ENCODE measurements at places on chromosomes 7 and 10.

- no peak for DNase-seq
These were observed 53.7 kb downstream of the CCDC6 start for GRCh38 chr10:59852670-59853069.

DNA sequence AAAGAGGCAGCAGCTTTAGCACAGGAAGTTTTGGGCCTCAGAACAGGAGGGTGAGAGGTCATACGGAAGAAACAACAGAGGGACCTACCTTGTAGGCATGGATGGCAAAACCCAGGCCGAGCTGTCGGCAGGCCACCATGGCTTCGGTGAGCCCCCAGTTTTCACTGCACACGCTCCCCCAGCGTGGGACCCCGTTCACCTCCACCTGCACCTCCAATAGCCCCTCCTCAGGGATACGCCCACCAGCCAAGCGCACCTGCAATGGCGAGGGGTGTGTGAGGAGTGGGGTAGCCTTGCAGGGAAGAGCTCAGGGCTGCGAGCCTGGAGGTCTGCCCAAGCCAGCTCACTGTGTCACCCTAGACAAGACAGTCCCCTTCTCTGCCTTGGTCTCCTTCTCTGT, 11.3 kb downstream of the LOXL4 start:
- DNase-seq = no peak

- DNase-seq = no peak
These were observed 5.0 kb upstream of the CCM2 start for GRCh38 chr7:44994877-44995554.

DNA sequence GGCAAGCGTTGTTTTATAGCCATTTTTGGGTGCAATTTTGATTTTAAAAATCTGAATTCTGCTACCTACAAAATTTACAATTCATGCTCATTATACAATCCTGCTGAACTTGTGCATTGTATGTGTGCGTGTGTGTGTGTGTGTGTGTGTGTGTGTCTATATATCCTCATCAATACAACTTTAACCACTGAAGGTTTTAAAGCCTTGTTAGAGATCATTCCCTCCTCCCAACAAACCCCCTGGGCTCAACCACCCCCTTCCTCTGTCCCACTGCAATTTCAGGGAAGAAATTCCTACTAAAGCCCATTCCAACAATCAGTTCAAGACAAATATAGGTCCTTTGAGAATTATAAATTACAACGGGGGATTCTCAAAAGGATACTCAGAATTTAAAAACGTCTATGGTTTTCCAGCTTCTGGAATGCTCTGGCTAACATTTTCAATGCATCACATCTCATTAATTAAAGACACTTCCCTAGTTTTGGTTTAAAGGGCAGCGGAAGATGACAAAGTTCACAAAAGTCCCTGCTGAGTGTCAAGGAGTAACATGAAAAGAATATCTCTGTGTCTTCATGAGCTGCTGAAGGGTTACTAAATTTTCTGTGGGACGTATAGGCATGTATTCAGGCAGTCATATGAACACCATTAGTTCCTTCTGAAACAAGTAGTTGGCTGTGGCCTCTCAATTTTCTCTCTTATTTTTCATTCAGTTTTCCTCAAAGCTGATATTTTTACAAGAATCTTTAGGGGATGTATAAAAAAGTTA, 889 bp upstream of the SEMA3A start:
- DNase-seq = no peak

- DNase-seq = no peak
These were observed 26.1 kb downstream of the KLRG2 start for GRCh38 chr7:139457153-139457946.

DNA sequence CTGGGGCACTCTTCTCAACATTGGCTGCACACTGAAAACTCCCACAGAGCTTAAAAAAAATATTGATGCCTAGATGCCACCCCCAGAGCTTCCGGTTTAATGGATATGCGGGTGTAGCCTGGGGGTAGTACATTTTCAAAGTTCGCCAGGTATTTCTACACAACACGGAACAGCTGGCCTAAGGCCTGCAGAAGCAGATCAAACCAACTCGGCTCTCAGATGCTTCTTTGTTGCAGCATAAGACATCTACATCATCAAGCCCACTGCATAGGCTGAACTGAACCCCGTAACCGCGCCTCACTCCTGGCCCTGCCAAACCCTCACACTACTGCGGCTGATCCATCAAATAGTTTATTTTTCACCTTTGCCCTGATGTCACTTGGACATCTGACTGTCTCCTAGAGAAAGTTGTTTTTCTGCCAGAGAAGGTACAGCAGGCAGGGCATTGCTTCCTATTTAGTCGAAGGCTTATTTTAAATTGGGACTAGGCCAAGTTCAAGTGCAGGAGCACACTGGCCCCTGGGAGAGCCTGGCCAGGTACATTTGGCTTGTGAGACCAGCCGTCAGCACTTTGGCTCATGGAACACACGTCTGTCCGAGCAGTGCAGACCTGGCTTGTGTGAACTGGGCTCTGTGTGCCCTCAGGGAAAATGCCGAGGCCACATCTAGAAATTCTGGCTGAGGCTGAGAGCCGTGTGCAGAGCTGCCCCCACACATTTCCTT, 113.3 kb downstream of the TACC2 start:
- no peak for DNase-seq

GRCh38 chr7:130481898-130482297, 10.0 kb upstream of the MEST start:
- no peak for DNase-seq

DNA sequence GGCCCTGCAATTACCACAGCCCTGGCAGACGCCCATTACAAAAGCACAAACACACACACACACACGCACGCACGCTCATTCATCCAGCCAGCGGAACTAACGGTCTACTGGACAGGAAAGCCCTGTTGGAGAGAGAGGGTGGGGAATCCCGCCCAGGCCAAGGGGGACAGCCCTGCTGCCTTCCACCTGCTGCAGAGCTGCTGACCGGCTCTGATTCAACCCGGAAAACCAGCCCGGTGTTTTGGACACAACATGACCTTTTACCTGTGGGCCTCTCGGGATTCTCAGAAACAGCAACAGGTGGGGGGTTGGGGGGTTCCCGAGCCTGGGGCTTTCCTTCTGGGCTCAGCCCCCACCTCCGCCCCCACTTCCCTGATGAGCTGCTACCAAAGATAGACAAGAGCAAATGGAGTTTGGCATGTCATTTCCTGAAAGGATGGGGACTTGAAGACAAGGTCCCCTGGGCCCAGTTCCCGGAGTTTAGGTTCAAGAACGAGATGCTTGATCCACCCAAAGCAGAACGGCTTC, 18.5 kb upstream of the SERPINE1 start:
- DNase-seq = no peak

DNA sequence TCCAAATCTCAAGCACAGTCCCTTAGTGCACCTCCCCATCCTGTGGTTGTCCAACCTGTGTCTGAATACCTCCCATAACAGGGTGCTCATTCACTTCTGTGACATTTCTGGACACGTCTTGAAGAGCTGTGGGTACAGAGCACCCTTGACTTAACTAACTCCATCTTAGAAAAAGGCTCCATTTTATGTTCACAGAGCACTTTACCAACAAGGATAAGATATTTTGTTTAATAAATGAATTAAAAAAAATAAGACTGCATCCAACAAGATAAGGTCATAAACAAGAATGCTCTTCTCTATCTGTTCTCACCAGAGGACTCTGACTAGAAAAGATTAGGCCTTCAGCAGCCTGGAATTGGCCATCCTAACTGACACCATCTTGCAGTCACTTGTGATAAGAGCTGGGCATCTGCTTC, 335.2 kb upstream of the ZNF32 start:
- DNase-seq = no peak

DNA sequence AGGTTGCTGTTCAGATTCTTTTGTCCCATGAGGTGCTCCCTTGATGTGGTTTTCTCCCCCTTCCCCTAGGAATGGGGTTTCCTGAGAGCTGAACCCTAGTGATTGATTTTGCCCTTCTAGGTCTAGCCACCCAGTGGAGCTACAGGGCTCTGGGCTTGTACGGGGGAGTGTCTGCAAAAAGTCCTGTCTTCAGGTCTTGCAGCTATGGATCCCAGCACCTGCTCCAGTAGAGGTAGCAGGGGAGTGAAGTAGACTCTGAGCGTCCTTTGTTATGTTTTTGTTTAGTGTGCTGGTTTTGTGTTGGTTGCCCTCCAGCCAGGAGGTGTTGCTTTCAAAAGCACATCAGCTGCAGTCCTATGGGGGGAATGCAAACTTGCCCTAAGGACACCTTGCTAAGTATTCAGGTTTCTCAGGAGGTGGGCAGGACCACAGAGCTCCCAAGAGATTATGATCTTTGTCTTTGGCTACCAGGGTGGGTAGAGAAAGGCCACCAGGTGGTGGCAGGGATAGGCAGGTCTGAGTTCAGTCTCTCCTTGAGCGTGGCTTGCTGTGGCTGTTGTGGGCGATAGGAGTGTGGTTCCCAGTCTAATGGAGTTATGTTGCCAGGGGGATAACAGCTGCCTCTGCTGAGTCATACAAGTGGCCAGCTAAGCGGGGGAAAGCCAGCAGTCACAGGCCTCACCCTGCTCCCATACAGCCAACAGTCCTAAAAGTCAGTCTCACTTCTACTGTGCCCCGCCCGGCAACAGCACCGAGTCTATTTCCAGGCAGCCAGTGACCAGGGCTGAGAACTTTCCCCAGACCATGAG, 92.4 kb upstream of the JCAD start:
- DNase-seq = no peak

DNA sequence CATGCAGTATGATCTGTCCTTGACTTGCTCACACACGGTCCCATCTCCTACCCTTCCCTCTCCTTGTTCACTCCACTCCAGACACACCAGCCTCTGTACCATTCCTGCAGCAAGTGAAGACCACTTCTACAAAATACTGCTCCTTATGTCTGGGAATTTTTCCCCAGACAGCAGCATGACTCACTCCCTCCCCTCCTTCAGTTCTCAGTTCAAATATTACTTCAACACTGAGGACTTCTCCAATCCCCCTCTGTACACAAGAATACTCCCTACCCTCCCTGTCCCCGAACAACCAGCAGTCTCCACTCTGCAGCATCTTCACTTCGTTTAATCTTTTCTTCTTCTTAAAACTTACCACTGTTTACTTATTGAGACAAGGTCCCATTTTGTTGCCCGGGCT, 474.0 kb downstream of the GPAM start:
- DNase-seq = no peak

- DNase-seq = no peak
These were observed 194.0 kb downstream of the DOCK4 start for GRCh38 chr7:112012242-112012641.

DNA sequence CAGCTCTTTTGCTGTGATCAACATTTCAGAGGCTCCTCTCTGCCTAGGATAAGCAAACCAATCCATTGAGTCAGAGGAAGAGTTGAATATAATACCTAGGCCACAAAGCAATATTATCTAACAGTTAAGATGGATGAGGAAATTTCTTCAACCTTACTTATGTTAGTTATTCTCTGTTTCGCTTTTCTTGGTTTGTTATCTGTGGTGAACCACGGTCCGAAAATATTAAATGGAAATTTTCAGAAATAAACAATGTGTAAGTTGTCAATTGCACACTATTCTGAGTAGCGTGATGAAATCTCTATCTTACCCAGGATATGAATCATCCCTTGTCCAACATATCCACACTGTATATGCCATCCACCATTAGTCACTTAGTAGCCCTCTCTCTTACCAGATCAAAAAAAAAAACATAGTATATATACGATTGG, 1.5 kb upstream of the HTR7 start:
- DNase-seq = no peak

DNA sequence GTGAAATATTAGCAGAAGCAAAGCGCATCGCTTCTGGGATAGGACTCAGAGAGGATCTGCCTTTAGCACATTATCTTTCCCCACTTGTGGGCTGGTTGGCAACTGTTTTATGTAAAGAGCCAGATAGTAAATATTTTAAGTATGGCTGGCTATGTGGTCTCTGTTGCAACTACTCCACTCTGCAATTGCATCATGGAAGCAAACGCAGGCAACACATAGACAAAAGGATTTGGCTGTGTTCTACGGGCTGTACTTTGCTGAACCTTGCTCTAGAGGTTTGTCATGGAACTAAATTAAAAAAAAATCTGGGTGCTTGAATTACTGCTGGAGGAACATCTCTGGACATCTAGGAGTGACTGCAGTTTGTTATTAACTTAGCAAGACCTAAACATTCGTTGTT, 307.8 kb upstream of the TPK1 start:
- DNase-seq = no peak

DNA sequence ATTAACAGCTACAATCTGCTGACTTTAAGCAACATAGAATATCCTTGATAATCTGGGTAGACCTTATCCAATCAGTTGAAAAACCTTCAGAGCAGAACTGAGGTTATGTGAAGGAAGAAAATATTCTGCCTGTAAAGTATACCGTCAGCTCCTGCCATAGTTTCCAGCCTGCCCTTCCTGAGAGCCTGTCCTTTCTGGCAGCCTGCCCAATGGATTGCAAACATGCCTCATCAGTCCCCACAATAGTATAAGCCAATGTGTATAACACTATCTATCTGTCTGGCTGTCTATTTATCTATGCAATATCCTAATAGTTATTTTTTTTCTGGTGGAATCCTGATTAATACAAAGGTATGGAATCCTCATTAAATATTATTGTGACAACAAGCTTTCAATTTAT, 489.2 kb upstream of the KCND2 start:
- no peak for DNase-seq

- no peak for DNase-seq
These were observed 110.9 kb downstream of the ADCY1 start for GRCh38 chr7:45684910-45685618.

DNA sequence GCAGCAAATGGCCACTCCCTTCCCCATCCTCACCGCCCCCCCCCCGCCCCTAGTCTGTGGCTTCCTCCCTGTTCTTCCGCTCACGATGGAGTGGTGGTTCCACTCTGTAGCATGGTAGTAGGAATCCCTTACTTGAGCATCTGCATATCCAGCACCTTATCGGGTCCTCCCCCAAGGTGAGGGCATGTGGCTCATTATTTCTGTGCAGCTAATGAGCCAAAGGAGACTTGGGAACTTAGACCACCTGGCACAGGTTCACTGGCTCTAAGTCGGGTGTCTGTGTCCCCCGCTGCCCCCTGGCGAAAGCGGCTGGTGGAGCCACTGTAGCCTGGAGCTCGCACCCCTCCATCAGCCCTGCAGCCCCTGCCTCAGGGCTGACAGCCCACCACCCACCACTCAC, 22.8 kb upstream of the GPR26 start:
- no peak for DNase-seq

DNA sequence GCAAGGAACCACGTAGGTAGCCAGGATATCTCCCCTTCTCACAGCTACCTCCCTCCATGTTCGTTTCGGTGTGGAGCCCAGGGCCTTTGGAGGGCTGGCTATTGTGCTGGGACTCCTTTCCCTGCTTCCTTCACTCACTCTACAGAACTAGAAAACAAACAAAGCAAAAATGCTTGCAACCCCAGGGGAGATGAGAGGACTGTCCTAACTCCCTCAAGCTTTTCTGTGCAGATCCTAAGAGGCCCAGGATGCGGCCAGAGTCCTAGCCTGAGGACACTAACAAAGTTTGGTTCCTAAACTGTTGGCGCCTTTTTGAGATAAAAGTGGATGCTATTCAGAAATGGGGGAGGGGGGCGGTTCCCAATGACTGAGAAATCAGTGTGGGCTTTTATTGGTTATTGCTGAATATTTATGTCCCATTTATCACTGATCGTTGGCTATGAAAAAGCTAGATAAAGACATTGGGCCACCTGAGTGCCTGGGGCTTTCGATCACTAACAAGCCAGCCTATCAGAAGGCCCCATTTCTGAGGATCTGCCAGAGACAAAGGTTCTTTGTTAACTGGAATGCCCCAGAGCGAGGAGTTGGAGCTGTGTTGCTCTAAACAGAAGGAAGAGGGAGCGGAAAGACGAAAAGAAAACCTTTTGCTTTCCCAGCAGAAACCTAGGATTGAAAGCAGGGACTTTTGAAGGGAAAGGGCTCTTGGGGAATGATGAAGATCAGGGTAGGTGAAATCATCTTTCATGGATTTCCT, 95.2 kb upstream of the EGR2 start:
- no peak for DNase-seq
